Stomach (tissue), 19 donors: ENCODE measurements at places on chromosomes 12 and 14. TPM values are rescaled to one million over a fixed set of nuclear protein-coding genes. Genes with fewer than 3 reads are reported as not detected.
A peak's percentile ranks its signal among the peaks of the same experiment; 100 is the strongest.

- no peak for DNase-seq
These were observed 226.0 kb upstream of the PDE3A start for GRCh38 chr12:20142316-20142715.

Gene C1RL
- 43.9 TPM for polyA plus RNA-seq

DNA sequence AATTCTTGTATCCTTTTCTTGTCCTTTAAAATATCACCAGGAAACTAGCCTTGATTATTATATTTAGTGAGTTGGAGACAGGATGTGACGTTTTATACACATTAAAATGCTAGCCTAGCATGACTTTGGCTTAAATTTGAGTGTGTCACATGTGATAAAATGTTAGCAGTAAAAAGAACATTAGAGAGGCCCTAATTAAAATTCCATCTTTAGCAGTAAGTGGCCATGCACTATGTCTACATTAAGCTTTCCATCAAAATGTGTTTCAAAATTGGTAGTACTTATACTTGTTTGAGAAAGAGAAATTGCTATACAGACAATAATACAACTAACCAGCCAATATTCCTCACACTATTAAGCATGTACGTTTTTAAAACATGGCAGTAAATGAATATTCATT, 29.9 kb upstream of the MGAT4C start:
- no peak for DNase-seq

DNA sequence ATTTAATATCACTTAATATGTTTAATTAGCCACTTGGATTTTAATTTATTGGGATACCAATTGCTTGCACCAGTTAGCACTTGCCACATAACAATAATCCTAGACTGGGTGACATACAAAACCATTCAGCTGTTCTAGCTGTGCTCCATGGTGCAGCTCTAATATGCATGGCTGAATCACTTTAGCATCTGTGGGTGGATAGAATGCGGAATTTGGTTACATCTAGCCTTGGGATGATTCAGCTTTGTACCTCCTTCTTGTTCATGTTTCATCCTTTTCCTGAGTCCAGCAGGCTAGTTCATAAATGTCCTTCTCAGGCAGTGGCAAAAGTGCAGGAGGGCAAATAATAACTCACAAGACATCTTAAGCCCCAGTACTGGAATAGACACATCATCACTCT, 1263.0 kb downstream of the LRFN5 start:
- no peak for DNase-seq

DNA sequence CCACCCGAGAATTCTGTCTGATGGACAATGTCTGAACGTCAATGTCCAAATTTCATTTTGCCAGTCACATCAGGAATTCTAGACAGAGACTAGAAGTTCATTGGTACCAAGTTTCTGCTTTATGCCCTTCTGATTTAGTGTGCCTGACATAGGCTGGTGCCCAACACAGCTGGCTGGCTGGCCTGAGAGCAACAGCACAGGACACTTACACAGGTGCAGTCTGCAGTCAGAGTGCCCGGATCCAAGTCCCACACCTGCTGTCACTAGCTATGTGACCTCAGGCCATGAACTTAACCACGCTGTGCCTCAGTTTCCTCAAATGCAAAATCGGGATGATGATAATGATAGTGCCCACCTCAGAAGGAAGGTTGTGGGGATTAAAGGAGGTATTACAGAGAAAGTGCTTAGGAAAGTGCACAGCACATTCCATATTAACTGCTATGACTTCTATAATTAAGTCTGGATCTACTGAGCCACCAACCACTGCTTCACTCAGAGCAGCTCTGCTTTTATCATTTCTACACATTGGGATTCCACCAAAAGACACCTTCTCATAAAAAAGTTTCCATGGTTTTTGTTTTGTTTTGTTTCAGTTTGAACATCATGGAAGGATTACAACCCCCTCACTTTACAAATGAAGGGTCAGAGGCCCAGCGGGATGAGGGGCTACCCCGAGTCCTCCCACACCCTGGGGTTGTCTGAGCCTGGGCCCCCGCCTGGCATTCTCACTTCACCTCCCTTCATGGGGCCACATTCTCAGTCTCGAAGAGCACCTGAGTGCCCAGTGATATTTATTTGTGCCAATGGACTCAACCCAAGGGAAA, 168.8 kb upstream of the BCL2L14 start:
- DNase-seq = no peak

GRCh38 chr12:27958675-27959074, 13.9 kb downstream of the PTHLH start:
- no peak for DNase-seq

DNA sequence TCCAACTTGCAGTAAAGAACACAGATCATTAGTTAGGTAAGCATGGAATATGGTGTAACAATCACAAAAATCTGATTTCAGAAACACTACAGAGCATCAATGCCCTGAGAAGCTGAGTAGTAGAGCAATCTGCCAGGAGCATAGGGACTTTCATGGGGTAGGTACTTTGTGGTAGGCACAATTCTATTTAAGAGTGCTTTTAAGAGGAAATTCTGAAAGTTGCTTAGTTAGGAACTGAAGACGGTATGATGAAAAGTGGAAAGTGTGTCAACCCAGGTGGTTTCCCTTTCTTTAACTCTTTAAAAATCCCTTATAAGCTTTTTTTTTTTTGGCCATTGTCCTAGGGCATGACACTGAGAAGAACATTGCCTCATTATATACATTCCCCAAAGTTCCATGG, 535.7 kb upstream of the FBXO33 start:
- DNase-seq = no peak

DNA sequence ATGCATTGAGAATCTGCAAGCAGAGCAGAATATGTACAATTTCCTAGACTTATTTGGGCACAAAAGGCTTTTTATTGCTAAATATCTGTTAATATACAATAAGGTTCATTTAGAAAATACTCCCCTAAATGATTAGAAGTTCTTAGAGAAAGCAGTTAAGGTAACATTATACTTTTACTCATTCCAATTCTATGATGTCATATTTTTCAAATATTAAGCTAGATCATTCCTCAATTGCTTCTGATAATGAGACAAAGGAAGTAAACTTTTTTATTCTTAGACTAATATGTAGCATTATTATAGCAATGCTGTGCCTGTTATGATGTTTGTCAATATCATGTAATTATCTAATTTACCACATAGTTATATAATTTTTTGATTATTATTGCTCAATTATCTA, 447.0 kb downstream of the SLC16A7 start:
- no peak for DNase-seq

Gene MYBPC1
- polyA plus RNA-seq = 2.1 TPM

GRCh38 chr12:100127766-100128511, 14.7 kb downstream of the BLTP3B start:
- DNase-seq = no peak

Gene NINJ2
- 2.0 TPM for polyA plus RNA-seq

DNA sequence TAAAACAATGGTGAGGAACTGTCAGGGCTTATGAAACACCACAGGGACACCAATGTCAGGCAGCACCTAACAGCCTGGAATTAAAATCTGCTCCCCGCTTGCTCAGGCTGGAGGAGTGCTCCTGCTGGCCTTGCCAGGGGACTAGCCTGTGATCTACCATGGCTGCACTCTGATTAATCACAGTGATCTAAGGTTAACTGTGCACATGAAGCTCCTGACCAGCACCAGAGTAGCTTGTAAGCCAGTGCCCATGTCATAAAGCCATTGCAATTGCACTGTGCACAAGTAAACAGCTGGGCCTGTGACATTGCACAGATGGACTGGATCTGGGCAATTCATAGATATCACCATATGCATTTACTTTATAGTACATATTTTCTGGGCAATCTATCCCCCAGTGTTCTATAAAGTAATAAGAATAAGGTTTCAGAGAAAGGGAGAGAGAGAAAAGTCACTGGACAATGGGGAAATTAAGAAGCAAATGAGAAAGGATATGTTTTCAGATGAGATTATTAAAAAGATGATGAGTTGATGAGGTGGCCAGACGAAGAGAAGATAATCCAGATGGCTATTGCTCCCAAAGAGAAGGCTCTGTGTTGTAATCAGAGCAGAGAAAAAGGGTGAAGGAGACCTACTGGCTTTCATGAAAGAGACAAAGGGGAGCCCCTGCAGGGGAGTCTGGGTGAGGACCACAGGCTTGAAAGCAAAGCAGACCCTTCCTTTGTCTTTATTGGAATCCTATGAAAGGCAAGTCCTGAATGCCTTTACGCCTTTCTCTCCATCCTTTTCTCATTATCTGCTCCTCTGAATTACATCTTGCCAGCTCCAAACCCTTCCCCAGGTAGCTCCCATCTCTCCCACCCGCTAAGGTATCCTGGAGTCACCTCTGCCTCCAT, 145.8 kb downstream of the SLC38A6 start:
- no peak for DNase-seq

- no peak for DNase-seq
These were observed 8.7 kb downstream of the DRAM1 start for GRCh38 chr12:101885912-101886561.

DNA sequence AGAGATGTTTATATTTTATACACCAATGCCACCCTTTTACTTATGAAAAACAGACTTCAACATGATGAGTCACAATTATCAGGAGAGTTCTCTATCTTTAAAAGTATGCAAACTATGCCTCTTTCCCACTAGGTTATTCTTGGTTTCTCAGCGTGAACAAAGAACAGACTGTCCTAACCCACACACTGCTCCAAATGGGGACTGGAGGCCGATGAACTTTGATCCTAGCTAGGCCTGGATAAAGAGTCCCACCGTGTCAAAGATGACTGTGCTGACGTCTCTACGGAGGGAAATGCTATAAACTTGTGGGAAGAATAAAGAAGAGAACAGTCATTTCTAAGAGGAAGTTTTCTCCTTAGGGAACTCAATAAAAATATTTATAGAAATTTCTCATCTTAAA, 160.1 kb downstream of the EPS8 start:
- DNase-seq = peak; percentile 28

DNA sequence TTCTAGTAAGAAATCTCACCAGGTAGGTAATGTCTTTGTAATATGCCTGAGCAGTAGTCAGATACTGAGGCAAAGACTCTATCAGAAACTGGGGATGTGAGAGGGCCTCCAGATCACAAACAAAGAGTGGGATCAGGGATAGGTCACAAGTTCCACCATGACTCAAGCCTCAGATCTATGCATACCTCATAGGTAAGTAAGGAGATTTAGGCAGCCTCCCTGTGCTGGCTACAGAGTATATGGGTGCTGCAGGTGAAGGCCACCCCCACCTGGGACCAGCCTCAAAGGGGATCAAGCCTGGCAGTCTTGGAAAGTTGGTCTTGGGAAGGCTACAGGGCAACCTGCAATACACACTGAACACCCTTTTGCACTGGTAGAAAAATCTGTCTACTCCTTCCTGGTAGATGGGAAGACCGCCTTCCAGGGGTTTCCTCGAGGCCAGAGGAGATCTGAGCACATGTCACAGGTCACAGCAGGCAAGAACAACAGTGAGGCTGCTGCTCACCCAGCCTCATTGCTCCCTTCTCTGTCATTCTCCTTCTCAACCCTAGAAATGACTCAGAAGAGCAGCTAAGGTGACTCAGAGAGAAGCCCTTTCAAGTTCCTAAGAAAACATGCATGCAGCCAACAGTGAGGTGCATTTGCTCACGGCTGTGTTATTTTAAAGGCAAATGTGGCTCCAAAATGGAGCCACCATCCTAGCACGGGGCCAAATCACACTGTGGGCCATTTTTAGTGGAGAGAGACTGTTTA, 143.4 kb upstream of the CDKN3 start:
- DNase-seq = peak; percentile 9
